Activated CD8-positive, alpha-beta memory T cell treated with anti-CD3 and anti-CD28 coated beads, Interleukin-2, amount 10 ng/mL, durations not matched to agents 7 days and 5 days (primary cell): ENCODE measurements at places on chromosomes 7 and 10. TPM values are rescaled to one million over a fixed set of nuclear protein-coding genes. Genes with fewer than 3 reads are reported as not detected.

- no peak for DNase-seq
Measured at GRCh38 chr7:105776986-105777910, 99.2 kb downstream of the ATXN7L1 start.

The FAS gene
- total RNA-seq, result 73.7 TPM

DNA sequence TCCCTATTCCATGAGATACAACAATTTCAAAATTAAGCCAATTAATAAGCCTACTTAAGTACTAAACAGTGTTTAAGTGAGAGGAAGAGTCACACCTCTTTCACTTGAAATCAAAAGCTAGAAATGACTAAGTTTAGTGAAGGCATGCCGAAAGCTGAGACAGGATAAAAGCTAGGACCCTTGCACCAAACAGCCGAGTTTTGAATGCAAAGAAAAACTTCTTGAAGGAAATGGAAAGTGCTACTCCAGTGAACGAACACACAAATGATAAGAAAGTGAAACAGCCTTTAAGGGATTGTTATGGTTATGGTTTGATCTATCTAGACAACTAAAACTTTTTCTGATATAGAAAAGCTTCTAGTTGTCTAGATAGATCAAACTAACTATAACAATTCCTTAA lies 135.4 kb upstream of the KMT2E start:
- no peak for DNase-seq

GRCh38 chr10:80464557-80465450 lies 10.7 kb downstream of the TSPAN14 start:
- peak; percentile 44 for DNase-seq

GRCh38 chr10:90741926-90742565 lies 115.8 kb downstream of the HTR7 start:
- no peak for DNase-seq

DNA sequence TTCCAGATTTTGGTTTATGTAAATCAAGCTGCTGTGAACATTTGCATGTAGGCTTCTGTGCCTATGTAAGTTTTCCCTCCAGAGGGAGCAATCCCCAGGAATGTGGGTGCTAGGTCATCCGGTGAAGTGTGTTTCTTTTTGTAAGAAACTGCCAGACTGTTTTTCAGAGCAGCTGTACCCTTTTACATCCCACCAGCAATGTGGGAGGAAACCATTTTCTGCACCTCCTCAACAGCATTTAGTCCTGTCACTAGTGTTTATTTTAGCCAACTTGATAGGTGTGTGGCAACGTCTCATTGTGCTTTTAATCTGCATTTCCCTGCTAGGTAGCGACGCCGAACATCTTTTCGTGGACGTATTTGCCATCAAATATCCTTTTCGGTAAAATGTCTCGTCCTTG lies 395.7 kb upstream of the FOXK1 start:
- no peak for DNase-seq

GRCh38 chr10:48531486-48531885 lies 73.4 kb downstream of the ARHGAP22 start:
- DNase-seq, result no peak

The FGL2 gene
- 9.4 TPM for total RNA-seq

GRCh38 chr7:69941077-69941651 lies 342.9 kb downstream of the AUTS2 start:
- DNase-seq, result no peak
